ENCODE measurements at places on chromosomes 5 and 9.

GRCh38 chr5:142065273-142065672, 43.3 kb upstream of the NDFIP1 start:
- no peak for DNase-seq

DNA sequence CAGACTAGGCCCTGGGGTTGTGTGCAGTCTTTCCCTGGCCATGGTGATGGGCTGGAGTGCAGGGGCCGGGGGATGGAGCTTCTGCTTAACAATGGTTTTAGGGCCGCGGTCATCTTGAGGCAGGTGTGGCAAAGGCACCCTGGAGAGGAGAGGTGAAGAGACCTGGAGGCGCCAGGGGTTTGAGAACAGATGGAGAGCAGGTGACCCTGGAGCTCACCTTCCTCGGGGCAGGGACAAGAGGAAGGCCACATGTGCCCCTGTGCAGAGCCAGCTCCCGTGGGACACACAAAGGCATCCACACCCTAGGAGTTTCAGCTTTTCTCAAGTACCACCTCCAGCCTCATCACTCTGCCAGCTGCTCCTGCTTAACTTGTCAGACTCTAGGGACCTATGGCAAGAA, 46.4 kb upstream of the SH3GL2 start:
- no peak for DNase-seq

DNA sequence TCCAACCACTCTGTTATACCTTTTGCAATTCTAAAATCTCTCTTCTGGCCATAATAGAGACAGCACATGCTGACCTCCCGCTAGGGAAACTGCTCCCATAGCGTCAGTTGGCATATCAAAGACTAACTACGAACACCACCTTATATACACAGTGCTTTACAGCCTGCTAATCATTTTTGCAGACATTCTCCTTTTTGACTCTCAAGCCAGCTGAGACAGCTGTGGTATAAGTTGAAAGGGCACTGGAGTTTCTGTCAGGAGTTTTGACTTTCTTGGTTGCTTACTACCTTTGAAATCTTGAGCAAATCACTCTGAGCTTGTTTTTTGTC, 160.2 kb upstream of the TBCA start:
- no peak for DNase-seq

DNA sequence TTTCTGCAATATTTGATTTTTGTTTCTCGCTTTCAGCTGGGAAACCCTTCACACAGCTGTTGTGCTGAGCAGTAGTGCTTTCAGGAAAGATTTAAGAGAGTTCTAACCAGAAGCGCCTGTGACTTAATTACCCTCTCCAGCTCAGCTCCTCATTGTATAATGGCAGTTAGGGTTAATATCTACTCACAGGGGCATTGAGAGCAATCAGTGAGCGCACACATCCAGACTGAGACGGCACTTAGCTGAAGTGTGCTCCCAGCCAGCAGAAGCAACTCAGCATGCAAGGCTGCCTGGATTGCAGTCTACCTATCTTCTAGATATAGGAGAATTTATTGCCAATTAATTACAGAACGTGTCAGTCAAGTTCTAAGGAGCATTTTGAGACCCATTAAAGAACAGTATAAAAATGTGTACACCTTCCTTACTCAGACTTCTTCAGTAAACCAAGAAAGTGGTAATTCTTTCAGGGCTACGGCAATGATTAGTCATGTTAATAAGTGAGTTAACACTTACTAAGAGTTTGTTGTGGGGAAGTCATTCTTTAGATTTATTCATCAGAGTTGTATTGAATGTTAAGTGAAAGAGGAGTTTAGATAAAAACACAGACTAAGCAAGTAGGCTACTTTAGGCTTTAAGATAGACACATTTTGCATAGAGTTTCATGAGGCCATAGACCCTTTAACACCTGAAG, 111.7 kb upstream of the PCAT7 start:
- DNase-seq: no peak

- DNase-seq: no peak
These were observed 17.9 kb upstream of the DAPK1 start for GRCh38 chr9:87479801-87480201.

- no peak for DNase-seq
These were observed 275.9 kb downstream of the ACTL7B start for GRCh38 chr9:108579757-108580439.
